ENCODE measurements at places on chromosomes 6 and 20.

- no peak for DNase-seq
Observed at GRCh38 chr6:15626878-15627674, 35.8 kb downstream of the DTNBP1 start.

DNA sequence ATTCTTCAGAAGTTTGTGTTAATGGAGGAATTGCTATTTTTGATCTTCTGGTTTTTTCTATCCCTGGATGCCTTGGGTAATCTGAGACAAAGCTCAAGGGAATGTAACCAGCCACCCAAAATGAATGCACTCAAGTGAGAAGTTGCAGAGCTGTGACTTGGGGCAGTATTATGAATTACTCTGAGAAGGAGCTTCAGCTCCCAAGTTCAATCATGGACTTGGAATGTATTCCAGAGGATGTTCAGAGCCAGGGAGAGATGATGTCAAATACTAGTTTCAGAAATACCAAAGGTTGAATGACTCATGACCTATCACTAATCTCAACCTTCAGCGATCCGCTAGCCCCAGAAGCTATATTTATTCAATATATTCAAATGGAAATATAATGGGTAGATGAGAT lies 375.2 kb upstream of the PLCB4 start:
- no peak for DNase-seq

GRCh38 chr6:25053875-25054371 lies 118.2 kb upstream of the RIPOR2 start:
- DNase-seq, result peak; percentile 16

- no peak for DNase-seq
Observed at GRCh38 chr6:169567819-169568218, 134.0 kb downstream of the WDR27 start.

DNA sequence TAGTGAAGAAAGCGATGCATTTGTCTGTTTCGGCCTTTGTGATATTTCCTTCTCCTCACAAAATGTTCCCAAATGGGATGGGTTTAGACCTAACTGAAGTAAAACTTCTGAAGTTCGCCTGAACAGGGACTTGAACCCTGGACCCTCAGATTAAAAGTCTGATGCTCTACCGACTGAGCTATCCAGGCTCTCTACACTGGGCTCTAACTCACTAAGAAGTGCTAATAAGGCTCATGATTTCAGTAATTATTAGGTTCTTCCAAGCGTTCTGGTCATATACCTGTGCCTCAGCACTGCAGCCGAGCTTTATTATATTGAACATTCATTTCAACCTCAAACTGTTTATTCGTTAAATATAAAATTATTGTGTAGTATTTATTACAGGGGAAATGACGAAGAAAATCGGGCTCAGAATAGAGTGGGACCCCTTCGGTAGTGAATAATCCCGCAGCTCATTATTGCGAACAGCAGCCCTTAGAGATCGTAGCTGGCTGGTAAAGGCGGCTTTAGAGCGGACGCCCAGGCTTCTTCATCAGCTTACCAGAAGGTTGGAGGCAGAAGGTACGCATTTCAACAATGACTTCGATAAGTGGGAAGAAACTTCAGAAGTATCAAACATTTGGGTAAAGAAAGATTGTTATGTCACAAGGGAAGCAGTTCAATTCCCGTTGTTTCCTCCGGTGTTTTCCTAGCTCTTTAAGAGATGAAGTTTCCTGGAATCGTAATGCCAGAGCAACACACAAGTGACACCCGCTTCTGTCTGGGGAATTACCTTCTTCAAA lies 119.0 kb upstream of the ZNF184 start:
- DNase-seq, result peak; percentile 23

- no peak for DNase-seq
Observed at GRCh38 chr20:29689411-29690225, 1567.8 kb upstream of the DEFB115 start.

DNA sequence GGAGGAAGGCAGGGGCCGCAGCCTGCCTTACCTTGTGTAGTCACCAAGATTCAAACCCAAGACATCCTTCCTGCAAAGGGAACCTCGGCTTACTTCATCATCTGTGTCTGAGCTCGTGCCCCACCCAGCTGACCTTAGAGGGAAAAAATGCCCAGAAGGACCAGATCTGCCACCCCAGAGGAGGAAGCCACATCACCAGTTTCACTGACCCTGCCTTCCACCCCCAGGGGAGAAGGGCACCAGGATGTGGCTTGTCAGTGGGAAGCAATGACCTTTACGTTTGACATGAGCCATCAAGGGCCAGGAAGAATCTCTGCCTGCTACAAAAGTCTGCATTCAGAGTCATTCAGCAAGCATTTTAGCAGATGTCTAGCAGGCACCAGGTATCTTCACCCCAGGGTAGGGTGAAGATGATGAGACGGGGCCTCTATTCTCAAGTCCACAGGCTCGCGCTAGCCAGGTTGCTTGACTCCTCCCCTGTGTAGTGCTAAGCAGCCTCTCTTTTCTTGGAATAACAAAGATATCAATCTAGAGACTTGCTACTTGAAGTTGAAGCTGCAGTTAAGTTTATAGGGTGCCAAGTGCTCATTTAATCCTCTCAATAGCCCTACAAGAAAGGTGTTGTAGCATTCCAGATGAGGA lies 28.1 kb downstream of the HM13 start:
- no peak for DNase-seq

GRCh38 chr20:37204056-37204455 lies 24.7 kb upstream of the MROH8 start:
- DNase-seq, result no peak

DNA sequence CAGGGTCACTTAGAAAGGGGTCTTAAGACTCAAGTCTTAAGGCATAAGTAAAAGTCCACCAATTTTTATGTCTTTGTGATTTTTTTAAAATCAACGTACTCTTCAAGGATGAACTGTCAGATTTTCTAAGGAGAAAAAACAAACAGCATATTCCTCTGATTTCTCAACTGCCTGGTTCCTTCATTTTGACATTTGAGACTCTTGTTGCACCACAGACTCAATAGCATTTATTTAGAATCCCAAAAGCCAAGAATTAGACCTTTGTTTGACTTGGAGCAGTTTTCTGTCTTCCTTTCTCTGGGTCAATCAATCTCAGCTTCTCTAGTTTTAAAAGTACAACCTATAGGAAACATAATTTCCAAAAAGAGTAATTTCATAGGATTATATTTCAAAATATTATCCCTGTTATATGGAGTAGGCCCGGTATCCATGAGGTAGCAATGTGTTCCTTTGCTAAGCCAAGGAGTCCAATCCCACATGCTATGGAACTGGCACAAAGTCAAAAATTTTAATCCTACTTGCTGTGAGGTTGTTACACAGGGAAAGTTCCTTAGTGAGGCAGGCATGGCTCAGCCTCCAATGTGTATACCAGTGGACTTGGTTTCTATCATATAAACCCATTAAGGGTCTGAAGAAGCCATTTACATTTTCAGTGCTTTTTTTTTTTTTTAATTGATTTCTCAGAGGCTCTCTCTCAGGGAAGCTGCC lies 405.7 kb downstream of the KIF16B start:
- no peak for DNase-seq

GRCh38 chr6:16292432-16292831 lies 54.0 kb downstream of the GMPR start:
- DNase-seq, result no peak

DNA sequence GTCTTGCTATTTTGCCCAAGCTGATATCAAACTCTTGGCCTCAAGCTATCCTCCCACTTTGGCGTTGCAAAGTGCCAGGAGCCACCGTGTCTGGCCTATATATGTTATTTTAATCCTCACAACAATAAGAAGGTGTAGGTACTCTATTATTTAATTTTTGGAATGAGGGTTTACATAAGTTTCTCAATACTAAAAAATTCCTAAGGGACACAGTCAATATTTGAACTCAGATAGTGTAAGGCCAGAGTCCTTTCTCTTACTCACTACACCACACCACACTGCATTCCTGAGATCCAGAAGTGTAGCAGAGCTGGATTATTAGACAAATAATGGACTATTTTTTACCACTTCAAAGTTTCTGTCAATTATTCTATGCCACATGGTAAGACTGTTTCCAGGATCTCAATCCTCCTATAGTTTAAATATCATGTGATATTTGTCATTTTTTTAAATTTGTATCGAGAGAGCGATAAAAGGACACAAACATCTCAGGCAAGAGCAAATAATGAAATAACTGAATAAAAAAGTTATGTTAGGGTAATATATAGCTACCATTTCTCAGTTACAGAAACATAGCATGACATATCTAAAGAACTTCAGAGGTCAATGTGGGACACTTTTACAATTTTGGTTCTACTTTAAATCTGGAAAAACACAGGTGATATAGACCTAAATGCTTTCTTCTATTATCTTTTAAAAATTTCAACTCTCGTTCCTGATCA lies 162.2 kb upstream of the THEMIS start:
- no peak for DNase-seq

DNA sequence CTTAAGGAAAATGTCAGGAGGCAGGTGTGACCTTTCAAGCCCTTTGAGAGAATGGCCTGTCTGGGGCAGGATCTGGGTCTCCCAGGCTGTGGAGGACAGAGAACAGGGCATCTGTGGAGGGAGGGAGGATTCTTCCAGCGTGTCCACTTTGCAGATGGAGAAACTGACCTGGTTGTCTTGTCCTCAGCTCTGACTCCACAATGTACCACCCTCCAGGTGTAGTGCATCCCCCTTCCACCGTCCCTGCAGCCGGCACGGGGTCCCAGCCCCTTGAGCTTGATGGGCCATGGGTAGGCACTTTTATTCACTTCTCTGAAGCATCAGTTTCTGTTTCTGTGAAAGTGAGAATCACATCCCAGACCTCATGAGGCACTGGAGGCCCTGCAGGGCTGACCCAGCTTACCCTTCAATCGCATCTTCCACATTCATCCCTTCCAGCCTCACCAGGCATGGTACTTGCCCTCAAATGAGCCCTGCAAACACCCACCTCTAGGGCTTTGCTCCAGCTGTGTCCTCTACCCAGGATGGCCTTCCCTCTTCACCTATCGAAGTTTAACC lies 4.6 kb upstream of the TGM2 start:
- DNase-seq, result no peak

DNA sequence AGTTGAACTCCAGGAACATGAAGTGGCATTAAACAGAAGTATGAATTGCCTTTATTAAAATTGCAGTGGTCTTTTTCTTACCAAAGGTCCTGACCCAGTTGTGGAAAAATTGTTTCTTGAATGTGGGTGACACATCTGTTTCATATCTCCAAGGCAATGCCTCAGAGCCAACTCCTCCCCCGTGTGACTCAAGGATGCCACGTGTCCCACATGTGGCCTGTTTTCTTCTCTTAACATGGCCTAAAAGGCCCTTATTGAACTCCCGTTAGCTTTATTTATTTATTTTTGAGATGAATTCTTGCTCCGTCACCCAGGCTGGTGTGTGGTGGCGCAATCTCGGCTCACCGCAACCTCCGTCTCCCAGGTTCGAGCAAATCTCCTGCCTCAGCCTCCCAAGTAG lies 128.4 kb upstream of the ESR1 start:
- peak; percentile 41 for DNase-seq

All from myocyte (in vitro differentiated cells).